Right lobe of liver (tissue), 6 donors: ENCODE measurements at places on chromosomes 2 and 18.

DNA sequence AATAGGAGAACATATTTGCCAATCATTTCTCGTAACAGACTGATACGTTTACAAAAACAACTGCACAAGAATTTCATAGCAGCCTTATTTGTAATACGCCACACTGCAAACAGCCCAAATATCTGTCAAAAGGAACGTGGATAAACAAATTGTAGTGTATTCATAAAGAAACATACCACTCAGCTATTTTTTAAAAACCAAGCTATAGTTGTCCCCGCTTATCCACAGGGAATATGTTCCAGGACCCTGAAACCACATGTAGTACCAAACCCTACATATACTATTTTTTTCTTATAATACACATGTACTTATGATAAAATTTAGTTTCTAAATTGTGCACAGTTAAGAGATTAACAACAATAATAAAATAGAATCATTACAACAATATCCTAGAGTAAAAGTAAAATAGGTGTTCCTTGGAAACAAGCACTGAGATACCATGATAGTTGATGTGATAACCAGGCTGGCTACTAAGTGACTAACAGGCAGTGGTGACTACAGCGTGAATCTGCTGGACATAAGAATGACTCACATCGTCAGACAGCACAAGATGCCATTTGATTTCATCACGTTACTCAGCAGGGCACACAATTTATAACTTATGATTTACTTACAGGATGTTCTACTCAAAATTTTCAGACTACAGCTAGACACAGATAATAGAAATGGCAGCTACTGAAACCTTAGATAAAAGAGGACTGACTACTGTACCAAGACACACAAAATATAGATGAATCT, 367.4 kb downstream of the NCKAP5 start:
- no peak for DNase-seq

DNA sequence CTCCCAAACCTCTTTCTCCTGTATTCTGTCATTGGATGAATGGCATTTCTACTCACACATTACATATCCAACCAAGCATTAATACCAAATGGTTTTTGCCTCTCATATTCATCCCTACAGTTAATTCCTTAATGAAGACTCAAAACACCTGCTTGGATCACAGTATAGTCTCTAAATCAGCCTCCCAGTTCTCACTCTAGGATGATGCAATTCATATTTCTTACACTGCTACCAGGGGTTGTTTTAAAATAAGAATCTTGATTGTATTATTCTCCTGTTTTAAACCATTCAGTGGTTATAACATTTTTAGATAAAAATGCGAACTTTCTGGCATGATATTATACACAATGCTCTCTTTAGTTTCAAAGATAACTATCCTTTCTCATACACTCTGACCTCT, 281.4 kb upstream of the ZEB2 start:
- DNase-seq = no peak

- DNase-seq = no peak
Observed at GRCh38 chr2:160427629-160428404, 65.8 kb downstream of the RBMS1 start.

- no peak for DNase-seq
Observed at GRCh38 chr2:193276069-193276468, 1081.3 kb upstream of the TMEFF2 start.

DNA sequence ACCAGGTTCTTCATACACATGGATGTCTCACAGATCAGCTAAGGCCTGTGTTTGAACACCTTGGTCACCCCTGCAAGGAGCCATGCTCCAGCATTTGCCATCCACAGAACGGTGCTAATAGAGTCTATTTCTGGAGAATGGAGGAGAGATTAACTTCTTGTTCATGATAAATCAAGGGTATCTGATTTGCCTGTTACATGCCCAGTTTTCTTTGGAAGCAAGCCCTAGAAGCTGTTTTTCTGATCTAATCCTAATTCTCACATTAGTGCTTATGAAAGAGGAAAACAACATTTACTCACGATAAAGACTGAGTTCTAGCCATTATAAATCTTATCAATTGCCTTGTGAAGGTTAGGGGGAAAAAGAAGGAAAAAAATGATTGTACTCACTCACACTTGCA, 119.6 kb upstream of the DTNA start:
- no peak for DNase-seq

DNA sequence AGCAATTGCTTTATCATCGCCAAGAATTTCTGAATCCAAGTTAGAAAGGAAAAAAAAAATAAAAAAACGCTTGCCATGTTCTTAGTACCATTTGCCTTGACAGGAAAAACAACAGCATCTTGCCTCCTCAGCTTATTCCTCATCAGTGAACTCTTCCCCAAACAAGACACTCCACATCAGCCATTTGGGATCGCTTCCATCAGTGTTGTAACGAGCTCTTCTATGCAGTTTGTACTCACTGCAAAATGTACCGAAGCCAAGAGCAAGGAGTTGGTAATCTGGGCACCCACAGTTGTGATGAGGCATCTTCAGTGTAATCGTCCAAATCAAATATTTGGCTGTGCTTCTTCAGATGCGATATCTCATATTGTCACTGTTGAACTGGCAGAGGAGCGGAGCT, 503.7 kb downstream of the TMEM182 start:
- DNase-seq = no peak

DNA sequence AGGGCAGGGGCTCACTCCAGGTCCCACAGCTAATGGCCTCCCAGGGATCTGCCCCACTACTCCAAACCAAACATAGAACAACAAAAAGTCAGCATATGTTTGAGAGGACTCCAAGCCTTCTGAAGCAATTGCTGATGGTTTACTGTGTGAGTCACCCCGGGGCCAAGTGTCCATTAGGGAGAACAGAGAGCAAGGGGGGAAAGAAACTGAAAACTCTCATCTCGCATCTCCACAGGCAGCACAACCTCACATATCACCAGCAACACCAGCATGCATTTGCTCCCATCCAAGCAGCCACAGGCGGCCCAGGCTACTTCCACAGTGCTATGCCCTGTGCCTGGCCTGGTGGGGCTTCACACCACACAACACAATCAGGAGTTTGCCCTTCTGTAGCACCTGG, 39.1 kb downstream of the CYRIA start:
- no peak for DNase-seq

- DNase-seq = no peak
Observed at GRCh38 chr2:205460217-205460616, 222.1 kb upstream of the NRP2 start.

DNA sequence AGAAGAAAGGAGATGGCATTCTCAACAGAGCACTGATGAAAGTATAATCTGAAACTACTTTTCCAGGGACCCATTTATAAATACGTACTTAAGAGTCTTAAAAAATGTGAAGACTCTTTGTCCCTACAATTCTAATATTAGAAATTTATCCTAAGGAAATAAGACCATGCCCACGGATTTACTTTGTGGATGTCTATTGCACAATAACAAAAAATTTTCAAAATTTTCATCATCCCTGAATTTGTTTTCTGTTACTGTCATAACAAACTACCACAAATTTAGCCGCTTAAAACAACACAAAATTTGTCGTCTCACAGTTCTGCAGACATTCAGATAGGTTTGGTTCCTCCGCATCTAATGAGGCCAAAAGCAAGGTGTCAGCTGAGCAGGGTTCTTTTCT, 182.3 kb upstream of the SMAD7 start:
- no peak for DNase-seq

- DNase-seq = no peak
Observed at GRCh38 chr2:16554060-16554583, 111.5 kb downstream of the CYRIA start.

DNA sequence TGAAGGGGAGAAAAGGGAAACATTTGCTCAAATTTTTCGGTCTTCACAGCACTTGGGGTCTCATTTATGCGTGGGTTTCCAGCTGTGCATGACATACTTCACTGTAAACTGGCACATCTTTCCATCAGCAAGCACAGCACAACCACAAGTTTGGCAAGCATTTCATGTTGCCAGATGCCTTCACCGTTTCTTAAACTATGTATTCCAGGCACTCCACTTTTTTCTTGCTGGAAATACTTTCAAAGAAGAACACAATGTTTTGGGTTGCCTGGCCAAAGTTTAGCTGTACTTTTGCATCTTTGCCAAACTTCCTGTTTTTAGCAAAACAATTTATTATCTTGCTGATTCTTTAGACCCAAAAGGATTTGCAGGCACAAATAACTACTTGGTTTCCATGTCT, 194.6 kb upstream of the MEIS1 start:
- DNase-seq = no peak

GRCh38 chr2:219944866-219945265, 317.4 kb downstream of the SLC4A3 start:
- DNase-seq = no peak

- DNase-seq = no peak
Observed at GRCh38 chr2:120619579-120619978, 116.1 kb upstream of the GLI2 start.

- no peak for DNase-seq
Observed at GRCh38 chr2:201049455-201049854, 22.0 kb downstream of the HYCC2 start.

DNA sequence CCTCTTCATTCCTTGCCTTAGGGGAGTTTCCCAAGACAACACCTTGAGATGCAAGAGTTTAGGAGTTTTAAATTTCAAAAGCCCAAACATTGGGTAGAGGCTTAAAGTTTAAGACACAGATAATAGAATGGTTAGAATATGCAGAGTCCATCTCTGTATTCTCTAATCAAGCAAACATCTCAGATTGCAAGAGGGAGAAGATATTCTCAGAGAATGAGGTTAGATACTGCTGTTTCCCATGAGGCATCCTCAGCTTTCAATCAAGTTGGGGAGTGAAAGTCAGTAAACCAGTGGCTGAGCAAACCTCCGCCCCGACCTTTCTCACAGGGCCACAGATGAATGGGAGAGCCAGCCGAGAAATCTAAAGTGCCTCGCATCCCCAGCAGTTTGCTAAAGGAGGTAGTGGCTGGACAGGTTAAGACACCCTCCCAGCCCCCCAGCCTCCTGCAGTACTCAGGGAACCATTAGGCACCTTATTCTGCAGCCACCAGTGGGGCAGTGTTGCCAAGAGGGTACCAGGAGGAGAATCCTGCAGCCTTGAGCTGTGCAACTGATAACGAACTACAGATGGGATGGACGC, 30.0 kb downstream of the FBXO36 start:
- no peak for DNase-seq

GRCh38 chr2:33782395-33783230, 183.5 kb upstream of the FAM98A start:
- no peak for DNase-seq

DNA sequence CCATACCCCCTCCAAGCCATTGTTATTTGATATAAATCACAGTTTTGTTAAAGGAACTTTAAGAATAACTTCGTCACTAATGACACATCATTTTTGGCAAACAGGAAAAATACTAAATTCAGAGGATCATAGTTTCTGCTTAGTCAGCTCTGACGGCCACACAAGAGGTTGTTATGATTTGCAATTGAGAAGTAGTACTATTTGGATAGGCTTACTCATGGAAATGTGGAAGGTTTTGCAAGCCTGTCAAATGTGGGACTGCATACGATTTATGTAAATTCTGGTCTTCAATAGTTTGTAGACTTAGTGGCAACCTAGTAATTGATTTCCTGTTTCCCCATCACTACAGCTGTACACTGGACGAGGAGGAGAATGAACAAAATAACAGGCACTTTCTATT, 108.1 kb downstream of the ARHGEF33 start:
- DNase-seq = no peak

GRCh38 chr2:80499095-80499494, 194.5 kb upstream of the LRRTM1 start:
- DNase-seq = no peak

- DNase-seq = no peak
Observed at GRCh38 chr18:36015629-36016028, 43.1 kb downstream of the RMP24 start.

DNA sequence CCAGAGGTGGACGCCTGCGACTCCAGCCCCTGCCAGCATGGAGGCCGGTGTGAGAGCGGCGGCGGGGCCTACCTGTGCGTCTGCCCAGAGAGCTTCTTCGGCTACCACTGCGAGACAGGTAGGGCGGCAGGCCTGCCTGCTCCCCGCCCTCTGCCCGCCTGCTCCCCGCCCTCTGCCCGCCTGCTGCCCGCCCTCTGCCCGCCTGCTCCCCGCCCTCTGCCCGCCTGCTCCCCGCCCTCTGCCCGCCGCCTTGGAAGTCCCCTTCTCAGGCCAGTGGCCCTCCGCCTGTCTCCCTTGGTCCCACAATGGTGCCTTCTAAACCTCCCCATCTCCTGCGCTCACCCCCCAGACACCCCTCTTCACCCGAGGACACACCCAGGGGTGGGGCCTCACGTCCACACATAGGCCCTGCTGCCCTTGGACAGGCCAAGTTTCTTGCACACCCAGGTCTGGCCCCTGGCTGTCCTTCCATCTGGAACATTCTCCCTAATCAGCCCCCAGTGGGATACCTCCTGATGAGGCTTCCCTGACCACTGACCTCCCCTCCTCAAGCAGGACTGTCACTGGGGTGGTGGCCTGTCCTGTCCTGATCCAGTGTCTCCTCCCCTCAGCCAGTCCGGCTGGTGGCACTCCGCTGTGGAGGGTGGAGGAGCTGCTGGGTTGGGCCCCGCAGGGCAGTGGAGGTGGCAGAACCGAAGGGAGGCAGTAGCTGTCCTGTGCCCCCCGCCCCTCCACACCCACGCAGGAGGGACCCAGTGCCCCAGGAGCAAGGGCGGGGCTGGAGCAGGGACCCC, 37.9 kb downstream of the MTERF4 start:
- DNase-seq = no peak

DNA sequence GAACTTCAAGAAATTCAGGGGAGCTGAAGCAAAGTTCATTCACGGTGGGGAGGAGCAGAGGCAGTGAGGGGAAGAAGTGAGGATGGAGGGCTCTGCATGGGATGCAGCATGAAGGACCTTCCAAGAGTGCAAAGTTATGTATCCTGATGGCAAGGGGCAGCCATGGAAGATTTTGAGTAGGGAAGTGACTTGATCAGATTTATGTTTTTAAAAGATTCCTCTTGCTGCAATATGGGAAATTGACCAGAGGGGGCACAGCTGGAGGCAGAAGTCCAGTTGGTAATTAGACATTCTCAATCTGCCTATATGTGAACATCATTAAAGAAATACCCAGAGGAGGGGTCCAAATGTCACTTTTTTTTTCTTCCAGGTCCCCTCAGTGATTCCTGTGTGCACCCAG, 21.5 kb upstream of the ANXA4 start:
- no peak for DNase-seq

DNA sequence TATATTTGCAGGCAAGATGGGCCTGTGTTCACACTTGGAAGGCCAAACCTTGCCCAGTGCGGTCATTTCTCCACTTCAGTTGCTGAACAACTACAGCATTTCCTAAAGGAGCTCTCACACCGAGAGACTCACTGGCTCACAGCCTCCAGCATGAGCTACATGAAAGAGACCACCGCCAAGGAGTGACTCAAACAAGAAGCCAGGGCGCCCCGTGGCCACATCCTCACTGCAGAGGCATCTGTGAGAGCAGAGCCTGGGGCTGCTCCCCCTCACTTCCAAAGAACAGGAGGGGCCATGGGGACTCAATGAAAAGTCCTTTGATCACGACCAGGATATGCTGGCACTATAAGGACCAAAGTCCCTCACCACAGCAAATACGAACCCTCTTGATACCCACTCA, 50.0 kb downstream of the TMEM163 start:
- DNase-seq = no peak

DNA sequence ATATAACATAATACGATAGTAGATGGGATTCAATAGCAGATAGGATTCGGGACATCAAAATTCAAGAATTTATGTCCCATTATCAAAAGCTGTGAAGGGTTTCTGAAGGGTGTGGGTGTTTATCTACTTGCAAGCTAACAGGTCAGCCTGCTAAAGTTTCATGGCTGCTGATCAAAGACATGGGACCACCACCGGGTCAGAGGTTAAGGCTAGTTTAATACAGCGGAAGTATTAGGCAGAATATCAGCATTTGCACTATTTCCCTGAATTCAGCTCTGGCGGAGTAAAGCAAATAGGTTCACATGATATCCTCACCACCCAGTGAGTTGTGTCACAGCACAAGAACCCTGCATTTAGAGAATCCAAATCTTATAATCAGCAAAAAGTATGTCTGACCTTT, 82.5 kb downstream of the DSEL start:
- no peak for DNase-seq
